ENCODE measurements at places on chromosomes 6 and 20. TPM values are rescaled to one million over a fixed set of nuclear protein-coding genes. Genes with fewer than 3 reads are reported as not detected.

The CCN6 gene
- total RNA-seq: 0.09 TPM

The SAMD3 gene
- 0.71 TPM for total RNA-seq

The ZNF165 gene
- total RNA-seq: 0.62 TPM

The IL20RA gene
- 23.4 TPM for total RNA-seq

The CALHM4 gene
- total RNA-seq: not detected

The PHF20 gene
- 28.3 TPM for total RNA-seq

The SMAP1 gene
- total RNA-seq: 19.4 TPM

The PRPH2 gene
- total RNA-seq: 5.3 TPM

The TRIM15 gene
- total RNA-seq: not detected
